ENCODE measurements at places on chromosomes 2 and 18.

DNA sequence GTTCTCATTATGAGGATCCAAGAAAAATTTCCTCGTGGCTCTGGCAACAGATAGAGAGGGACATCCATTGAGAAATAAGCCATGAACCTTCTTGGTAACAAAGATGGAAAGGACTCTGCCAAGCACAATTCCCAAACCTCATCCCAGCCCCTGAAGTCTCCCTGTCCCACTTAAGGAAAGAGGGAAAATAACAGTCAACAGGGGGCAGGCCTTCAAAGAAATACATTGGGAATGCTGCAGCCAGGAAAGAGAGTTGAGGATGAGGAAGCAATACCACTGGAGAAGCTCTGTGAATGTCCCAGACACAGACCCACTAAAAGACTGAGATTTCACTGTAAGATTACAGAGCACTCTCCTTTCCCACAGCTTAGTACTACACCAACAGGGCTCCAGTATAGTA is 93.2 kb downstream of the CD226 start:
- no peak for DNase-seq

GRCh38 chr18:24990671-24991134 is 361.3 kb downstream of the ZNF521 start:
- DNase-seq: no peak

- DNase-seq: no peak
These were observed 166.7 kb upstream of the SLC39A10 start for GRCh38 chr2:195490319-195490718.

DNA sequence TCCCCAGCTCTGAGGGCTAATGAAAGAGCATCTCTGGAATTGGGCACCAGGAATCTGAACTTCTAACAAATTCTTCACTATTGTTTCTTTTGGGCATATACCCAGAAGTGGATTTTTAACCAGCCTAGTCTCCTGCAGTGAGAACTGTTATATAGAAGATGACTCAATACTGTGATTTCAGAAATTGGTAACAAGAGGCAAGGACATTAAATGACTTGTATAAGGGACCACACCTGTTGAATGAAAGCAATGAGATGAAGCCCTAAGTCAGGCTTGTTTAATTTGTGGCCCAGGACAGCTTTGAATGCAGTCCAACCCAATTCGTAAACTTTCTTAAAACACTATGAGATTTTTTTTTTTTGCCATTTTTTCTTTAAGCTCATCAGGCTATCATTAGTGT is 57.9 kb downstream of the EPC2 start:
- no peak for DNase-seq

GRCh38 chr2:201360256-201360655 is 3.1 kb upstream of the FLACC1 start:
- DNase-seq: no peak

- peak; percentile 72 for DNase-seq
These were observed 97.1 kb downstream of the USP40 start for GRCh38 chr2:233469261-233470010.

- no peak for DNase-seq
These were observed 7.2 kb upstream of the SPOPL start for GRCh38 chr2:138494265-138494966.

DNA sequence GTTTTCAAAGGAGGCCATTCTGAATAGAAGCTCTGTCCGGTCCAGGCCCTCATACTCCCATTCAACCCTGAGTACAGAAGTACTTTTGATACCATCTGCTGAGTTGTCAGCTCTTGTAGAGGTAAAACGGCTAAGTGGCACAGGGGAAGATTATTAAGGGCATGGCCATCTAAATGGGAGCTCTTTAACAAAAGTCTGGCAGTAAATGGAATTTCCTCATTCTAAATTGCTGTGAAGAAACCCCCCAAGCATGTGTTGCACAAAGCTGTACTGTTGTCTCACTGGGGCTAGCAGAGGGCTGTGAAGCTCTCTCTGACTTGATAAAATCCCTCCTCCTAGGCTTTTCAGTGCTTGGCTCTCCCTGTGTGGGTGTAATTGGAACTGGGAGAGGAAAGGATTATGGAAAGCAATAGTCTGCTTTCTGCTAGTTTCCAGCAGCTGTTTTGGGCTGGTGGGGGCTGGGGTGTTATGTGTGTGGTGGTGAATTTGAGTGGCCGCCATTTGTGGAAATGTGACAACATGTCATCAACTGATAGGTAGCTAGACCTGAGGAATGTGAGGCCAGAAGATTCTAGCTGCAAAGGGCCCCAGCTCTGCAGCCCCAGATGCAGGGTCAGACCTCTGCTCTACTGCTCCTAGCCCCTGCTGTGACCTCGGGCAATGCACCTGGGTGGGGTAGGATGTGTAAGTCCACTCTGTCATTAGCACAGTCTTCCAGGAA is 65.1 kb downstream of the MAP4K4 start:
- DNase-seq: no peak

DNA sequence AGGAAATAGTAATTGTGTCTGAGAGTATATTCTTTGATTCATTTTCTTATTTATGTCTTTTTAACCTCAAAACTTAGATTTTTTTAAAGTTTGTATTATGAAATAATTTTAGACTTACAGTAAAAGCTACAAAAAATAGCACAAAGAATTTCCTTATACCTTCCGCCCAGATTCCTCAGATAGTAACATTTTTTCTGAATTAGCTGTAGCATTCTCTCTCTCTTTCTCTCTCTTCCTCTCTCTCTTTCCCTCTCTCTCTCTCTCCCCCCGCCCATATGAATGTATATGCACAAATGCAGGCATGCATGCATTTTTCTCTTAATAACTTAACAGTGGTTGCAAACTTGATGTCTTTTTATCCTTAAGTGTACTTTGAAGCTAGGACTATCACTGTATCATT is 361.1 kb upstream of the NRP2 start:
- DNase-seq: no peak

DNA sequence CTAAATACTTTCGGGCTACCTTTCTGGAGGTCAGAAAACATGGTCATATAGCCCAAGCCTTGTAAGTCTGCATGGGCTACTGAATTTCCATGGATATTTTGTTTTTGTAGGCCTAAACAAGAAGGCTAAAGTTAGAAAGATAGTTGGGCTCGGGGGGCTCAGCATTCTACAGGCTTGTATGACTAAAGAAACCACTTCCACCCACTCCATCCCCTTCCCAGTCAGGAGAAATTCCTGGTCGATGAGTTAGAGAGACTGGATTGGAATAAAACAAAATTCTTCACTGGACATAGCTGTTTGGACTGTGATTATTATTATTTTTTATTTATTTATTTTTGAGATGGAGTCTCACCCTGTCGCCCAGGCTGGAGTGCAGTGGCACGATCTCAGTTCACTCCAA is 539.4 kb upstream of the TNP1 start:
- DNase-seq: no peak

GRCh38 chr2:96112501-96113366 is 3.6 kb downstream of the ADRA2B start:
- DNase-seq: no peak

DNA sequence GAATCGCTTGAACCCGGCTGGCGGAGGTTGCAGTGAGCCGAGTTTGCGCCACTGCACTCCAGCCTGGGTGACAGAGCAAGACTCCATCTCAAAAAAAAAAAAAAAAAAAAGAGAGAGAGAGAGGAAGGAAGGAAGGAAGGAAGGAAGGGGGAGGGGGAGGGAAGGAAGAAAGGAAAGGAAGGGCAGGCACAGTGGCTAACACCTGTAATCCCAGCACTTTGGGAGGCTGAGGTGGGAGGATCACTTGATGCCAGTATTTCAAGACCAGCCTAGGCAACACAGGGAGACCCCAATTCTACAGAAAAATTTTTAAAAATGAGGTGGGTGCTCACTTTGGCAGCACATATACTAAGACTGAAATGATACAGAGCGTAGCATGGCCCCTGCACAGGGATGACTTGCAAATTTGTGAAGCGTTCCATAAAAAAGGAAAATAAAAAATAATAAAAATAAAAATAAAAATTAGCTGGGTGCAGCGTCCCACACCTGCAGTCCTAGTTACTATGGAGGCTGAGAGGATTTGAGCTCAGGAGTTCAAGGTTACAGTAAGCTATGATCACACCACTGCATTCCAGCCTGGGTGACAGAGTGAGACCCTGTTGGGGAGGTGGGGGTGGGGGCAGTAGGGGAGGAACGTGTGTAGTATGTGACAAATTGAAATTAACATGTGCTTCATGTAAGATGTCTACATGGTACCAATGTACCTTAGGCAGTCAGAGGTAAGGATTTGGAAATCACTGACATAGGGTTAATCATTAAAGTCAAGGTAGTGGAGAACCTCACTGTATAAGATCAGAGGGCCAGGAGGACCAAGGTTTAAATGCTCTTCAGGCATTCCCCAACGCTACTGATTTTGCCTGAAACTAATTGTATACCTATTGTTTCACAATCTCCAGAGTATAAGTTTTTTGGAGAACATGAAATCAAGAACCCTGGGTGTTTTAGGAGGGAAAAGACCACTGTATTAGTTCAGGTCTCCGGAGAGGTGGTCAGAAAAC is 1.4 kb downstream of the WDCP start:
- no peak for DNase-seq

DNA sequence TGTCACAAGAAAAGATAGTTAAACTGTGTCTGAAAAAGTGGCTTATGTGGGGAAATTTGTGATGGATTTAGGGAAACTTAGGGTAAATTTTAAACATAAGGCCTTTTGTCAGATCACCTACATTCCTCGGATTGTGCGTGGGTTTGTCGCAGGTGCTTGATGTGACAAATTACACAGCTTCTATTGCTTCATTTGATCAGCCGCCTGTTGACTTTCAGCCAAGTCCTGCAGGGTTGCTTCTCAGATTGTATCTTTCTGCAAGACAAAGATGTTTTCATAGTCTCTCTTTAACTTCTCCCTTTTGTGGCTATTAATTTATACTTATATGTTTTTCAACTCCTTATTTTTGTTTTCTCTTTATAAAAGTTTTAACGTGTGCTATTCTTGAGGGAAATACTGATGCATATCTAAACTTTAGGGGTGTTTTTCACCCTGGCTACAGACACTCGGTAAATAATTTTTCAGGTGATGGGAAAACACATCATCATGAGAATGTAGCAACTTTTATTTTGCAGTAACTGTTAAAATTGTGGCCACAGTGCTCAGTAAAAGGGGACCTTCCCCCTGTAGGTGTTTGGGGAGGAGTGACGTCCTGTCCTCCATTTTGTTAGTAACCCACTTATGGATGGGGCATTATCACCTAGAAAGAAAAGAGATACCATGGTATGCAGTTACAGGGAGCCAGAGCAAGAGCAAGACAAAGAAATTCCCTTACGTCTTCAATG is 31.4 kb downstream of the GALM start:
- DNase-seq: no peak

DNA sequence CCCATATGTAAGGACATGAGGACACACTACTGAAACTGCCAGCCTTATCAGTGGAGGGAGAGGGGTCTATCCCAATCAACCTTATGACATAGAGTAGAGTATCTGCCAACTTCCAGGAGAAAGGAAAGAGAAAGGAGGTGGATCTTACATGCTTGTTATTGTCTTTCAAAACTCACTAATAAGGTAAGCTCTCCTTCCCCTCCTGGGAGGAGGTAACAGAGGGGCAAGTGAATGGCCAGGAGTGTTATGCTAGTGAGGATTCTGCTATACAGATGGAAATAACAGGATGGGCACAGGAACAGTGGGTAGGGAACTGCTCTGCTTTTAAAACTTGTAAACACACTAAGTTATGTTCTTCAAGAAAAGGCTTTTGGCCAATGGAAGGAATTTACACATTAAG is 1020.1 kb downstream of the TDRD15 start:
- DNase-seq: no peak

- no peak for DNase-seq
These were observed 14.4 kb downstream of the ARID5A start for GRCh38 chr2:96550787-96551604.

- DNase-seq: no peak
These were observed 3.3 kb downstream of the BOK start for GRCh38 chr2:241561832-241562231.
